ENCODE measurements at places on chromosomes 3 and 15. TPM values are rescaled to one million over a fixed set of nuclear protein-coding genes. Genes with fewer than 3 reads are reported as not detected.
A peak's percentile ranks its signal among the peaks of the same experiment; 100 is the strongest.

GRCh38 chr3:66361356-66361755, 139.5 kb downstream of the LRIG1 start:
- no peak for DNase-seq

Gene CHRNA3
- total RNA-seq = not detected

Gene CDC25A
- 5.9 TPM for total RNA-seq

DNA sequence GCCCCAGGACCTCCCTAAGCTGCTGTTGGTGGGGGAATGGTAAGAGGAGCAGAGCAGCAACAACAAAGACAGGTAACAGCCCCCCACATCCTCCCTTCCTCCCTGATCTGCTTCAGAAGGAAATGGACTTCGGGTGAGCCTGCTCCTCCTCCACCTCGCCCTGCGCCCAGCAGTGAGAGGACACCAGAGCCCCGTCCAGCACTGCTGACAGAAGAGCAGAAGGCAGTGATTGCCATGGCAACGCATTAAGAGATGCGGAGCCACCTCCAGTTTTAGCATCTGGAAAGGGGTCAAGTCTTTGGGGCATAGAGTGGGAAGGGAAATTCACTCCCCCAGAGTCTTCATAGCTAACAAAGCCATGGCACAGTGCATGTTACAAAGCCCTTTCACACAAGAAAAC, 77.6 kb upstream of the HRH1 start:
- no peak for DNase-seq

DNA sequence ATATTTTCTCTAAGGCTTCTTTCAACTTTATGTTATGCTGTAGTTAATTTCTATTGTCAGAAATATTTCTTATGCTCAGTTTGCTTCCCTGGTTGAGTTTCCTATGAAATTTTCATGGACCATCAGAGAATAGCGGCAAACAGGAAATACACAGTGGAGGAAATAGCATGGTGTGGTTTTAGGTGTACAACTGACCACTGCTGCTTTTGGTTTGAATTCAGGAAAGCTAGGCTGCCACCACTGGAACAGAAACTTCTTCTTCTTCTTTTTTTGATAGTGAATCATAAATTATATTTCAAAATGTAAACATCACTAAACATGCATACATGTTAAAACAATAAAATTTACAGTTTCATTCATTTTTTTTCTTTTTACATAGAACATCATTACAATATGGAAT, 316.6 kb upstream of the TGFBR2 start:
- DNase-seq = no peak

Gene CCR9
- not detected for total RNA-seq

- no peak for DNase-seq
These were observed 640 bp downstream of the POPDC2 start for GRCh38 chr3:119659606-119660291.

Gene IP6K1
- total RNA-seq = 38.5 TPM

GRCh38 chr15:38648121-38648843, 83.7 kb upstream of the RASGRP1 start:
- no peak for DNase-seq

DNA sequence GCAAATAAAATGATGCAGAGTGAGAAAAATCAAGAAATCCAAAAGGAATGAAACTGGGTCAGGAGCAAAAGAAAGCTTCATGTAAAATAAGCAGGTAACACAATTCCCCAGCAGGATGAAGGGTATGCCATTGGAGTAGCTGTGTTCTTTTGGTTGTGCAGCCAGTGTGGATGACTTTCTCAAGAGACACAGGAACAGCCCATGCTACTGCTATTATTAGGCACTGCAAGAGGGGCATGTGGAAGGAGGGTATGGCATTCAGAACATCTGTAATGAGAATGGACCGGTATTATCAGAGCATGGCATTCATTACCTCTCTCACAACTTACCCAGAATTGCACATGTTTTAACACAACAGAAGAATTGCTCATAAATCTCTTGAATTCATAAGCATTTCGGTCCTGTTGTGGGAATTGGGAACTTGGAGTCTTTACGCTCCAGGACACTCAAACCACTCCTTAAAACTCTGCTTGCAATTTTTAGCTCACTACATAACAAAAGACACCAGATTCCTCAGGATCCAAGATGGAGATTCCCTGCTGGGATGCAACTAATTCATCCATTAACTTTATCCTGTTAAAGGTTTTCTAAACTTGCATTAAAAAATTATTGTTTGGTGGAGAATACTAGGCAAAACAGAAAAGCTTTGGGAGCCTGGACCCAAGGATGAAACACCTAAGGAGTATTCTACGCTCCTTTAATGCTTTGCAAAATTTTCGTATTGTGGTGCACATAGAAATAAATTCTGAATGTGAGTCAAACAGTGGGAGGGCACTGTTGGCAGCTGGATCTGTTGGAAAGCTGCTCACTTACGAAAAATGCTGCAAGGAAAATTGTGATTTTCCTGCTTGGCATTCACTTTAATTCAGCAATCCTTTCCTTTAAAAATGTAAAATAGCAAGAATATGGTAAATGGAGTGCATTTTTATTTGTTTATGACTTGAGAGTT, 34.6 kb upstream of the CDIN1 start:
- DNase-seq = no peak

DNA sequence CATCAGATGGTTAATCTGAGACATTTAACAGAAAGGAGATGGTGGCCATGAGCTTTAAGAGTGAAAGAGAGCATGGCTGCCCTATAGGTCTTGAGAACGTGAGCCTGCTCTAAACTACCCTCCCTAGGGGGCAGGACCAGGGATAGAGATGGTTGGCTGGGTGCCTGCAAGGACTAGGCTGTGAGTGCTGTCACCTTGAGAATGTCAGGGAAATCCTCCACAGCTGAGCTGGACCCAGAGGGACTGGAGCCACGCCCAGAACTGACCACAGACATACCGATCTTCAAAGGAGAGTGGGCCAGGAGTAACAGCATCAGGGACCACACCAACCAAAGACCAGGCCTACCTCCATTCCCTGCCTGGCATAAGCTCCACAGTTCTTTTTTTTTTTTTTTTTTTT, 53.6 kb upstream of the UBE2E1 start:
- no peak for DNase-seq

GRCh38 chr3:53155760-53156159, 5.2 kb upstream of the PRKCD start:
- DNase-seq = no peak

Gene ALDH1A2
- total RNA-seq = not detected

Gene ABI3BP
- total RNA-seq = 13.3 TPM

GRCh38 chr3:30231277-30232141, 374.9 kb upstream of the TGFBR2 start:
- DNase-seq = peak; percentile 50

DNA sequence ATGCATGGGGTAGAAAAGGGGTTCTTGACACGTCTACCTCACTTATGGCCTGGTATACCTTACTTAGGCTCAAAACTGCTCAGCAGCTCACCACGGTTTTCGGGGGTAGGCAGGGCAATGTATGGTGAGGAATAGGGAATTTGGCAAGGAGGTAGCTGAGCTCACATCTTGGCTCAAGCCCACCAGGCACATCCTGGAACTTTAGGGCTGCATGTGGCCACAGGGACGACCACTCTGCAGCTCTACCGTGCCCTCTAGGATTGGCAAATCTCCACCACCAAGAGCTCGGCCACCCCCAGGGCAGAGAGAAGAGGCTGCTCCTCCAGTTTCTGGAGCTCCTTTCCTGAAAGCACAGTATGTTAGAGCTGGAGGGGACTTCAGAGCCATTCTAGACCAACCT, 69.7 kb downstream of the MRPL46 start:
- DNase-seq = no peak

GRCh38 chr3:36595511-36595910, 168.8 kb downstream of the DCLK3 start:
- no peak for DNase-seq

DNA sequence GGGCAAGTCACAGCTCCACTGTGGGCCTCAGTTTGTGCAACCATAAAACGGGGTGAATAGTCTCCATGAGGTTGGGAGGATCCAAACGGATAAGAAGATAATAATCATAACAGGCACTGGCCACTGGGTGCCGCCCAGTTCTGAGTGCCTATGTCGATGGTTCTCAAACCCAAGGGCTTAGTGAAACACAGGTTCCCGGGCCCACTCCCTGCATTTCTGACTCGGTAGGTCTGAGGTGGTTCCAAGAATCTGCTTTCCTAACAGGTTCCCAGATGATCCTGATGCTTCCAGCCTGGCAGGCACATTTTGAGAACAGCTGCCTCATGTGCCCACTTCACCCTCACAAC, 21.2 kb downstream of the ALS2CL start:
- DNase-seq = no peak

- no peak for DNase-seq
These were observed 28.5 kb downstream of the TMEM212 start for GRCh38 chr3:171871392-171872274.

- DNase-seq = no peak
These were observed 55.7 kb downstream of the MB21D2 start for GRCh38 chr3:192861972-192862371.

Gene TRAIP
- 6.3 TPM for total RNA-seq

DNA sequence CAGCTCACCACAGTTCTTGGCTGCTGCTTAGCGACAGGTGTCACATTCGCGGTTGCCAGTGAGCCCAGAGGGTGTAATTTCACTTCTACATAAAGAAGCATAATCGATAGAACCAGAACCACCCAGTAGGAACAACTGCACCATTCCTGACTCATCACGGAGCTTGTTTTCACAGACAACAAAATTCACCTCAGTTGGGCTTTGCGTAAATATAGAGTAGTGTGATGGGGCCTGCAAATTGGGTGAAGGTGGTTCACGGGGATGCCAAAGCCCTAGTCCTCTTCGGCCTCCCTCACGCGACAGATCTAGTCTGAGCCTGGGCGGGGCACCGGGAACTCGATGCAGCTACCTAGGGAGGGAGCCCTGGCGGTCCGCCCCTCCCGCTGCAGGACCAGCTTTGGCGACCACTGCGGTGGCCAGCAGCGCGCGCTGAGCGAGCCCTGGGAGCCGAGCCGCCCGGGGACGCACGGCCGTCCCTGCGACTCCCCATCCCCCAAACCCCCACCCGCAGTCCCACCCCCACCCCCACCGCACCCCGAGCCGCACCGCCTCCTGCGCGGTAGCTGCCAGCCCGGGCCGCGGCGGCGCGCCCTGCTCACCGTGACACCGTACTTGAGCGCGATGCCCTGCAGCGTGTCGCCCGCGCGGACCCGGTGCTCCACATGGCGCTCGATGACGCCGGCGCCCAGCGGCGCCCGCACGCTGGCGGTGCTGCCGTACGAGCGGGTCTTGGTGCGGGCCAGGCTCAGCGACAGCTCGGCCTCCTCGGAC, 519 bp downstream of the LYSMD2 start:
- no peak for DNase-seq

DNA sequence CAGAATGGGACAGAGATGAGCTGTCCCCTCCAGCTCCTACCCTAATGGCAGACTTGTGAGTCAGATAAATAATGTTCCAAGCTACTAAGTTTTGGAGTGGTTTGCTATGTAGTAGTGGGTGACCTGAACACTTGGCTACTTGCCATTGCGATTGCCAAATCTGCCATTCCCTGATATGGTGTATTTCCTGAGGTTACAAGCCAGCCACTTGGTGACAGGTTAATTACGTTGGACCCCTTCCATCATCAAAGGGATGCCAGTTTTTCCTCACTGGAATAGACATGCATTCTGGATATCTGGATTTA, 33.6 kb downstream of the MORF4L1 start:
- DNase-seq = peak; percentile 91

DNA sequence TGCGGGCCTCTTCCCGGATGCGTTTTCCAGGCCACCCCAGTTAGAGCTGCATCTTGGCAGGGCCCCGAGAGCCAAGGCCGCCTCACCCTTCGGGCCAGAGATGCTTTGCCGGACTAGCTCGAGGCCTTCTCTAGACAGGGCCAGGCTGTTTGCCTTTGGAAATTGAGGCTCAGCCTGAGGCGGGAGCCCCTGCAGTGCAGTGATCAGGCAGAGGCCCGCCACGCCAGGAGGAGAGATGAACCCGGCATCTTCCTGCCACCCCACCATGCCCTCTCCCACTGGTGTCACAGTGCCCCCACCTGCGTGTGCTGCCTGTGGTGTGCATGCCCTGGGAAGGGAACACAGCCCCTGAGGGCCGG, 8.9 kb upstream of the ROPN1B start:
- no peak for DNase-seq

Gene RASL12
- not detected for total RNA-seq

Gene CEP63
- total RNA-seq = 17.1 TPM

GRCh38 chr3:149375501-149376196, 1.8 kb downstream of the TM4SF1 start:
- DNase-seq = no peak

- no peak for DNase-seq
These were observed 920.7 kb downstream of the SQOR start for GRCh38 chr15:46555547-46555946.

DNA sequence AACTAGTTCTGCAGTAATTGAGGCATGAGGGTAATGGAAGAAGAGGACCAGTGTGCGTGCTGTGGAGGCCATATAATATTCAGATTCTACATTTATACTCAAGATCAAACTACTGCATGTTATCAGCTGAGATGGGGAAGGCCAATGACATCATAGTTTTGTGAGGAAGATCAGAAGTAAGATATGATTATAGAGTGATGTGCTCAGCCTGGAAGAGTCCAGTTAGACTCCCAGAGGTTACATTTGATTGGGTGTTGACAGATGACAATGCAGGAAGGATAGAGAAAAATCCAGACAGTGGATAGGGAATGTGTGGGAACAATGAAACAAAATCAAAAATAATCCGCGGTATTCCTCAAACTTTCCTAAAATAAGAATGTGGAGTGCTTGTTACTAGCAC, 35.4 kb downstream of the GOLIM4 start:
- DNase-seq = no peak

GRCh38 chr3:12369598-12369997, 80.7 kb downstream of the PPARG start:
- DNase-seq = no peak

Gene GP9
- total RNA-seq = not detected

Gene ST3GAL6
- total RNA-seq = not detected

Gene C3orf52
- total RNA-seq = 11.0 TPM

DNA sequence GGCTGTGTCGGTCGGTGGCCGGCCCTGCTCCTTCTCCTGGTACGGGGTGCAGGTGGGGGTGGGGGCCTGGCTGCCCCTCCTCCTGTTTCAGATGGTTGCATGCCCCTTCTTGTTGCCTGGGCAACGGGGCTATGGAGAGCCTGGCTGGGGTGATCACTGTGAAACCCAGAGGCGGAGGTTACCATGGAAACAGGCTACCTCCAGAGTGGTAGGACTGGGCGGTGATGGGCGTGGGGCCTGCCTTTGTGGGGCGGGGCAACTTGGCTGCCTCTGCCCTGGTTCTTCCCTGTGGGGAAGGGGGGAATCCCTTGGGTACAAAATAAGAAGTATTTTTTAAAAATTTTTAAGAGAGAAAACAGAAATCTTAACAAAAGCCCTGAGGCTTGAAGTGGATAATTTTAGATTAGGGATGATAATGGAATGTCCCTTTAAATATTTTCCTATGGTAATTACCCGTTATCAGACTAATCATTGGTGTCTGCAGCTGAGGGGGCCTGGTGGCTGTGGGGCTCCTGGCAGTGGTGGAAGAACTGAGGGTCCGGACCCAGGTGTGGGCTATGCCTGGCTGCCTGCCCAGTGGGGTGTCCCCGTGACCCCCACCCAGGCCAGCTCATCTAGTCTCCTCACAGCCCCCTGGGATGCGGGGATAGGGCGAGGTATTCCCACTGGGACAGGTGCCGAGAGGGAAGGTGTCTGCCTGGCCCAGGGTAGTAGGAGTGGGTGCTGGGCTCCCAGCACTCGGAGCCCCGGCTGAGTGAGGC, 32.5 kb downstream of the PLXNA1 start:
- no peak for DNase-seq

Measured in HFFc6 (cell line).